ENCODE measurements at places on chromosomes 3 and 15. TPM values are rescaled to one million over a fixed set of nuclear protein-coding genes. Genes with fewer than 3 reads are reported as not detected.

The ZNF860 gene
- 1.8 TPM for polyA plus RNA-seq

The RAD51 gene
- polyA plus RNA-seq: 5.9 TPM

The ABI3BP gene
- polyA plus RNA-seq: 2.1 TPM

The CACNA2D2 gene
- 0.28 TPM for polyA plus RNA-seq

The MYL3 gene
- polyA plus RNA-seq: 0.67 TPM

The CASR gene
- not detected for polyA plus RNA-seq

The EOMES gene
- polyA plus RNA-seq: 0.06 TPM

The PDZRN3 gene
- polyA plus RNA-seq: 17.2 TPM

The PLSCR4 gene
- polyA plus RNA-seq: 6.1 TPM

The NR2E3 gene
- 1.7 TPM for polyA plus RNA-seq

The PLSCR2 gene
- polyA plus RNA-seq: not detected

The PLA1A gene
- polyA plus RNA-seq: 0.10 TPM

The CNOT10 gene
- 11.7 TPM for polyA plus RNA-seq

The CAMK1 gene
- polyA plus RNA-seq: 8.1 TPM

The ALS2CL gene
- polyA plus RNA-seq: 225 TPM

The CX3CR1 gene
- polyA plus RNA-seq: 0.21 TPM

The LAMB2 gene
- 123 TPM for polyA plus RNA-seq

The LMCD1 gene
- polyA plus RNA-seq: 17.2 TPM

The ATP10A gene
- polyA plus RNA-seq: 0.79 TPM

The CAMK2N2 gene
- polyA plus RNA-seq: 0.06 TPM

The CHL1 gene
- polyA plus RNA-seq: 3.4 TPM

The CCDC13 gene
- 0.53 TPM for polyA plus RNA-seq

The MUC4 gene
- polyA plus RNA-seq: 15.6 TPM

The TRPM1 gene
- 0.13 TPM for polyA plus RNA-seq

The USP50 gene
- polyA plus RNA-seq: not detected

The ADGRG7 gene
- polyA plus RNA-seq: not detected

The COL6A5 gene
- polyA plus RNA-seq: 0.15 TPM

The CCDC80 gene
- polyA plus RNA-seq: 6.2 TPM

The GOLGA6B gene
- not detected for polyA plus RNA-seq

The ARGFX gene
- polyA plus RNA-seq: not detected

The LDHAL6B gene
- polyA plus RNA-seq: not detected

The POPDC2 gene
- polyA plus RNA-seq: 1.8 TPM

The GOLGA8T gene
- polyA plus RNA-seq: 0.05 TPM

The PFKFB4 gene
- polyA plus RNA-seq: 9.2 TPM

The RETNLB gene
- polyA plus RNA-seq: not detected

The SLC2A2 gene
- not detected for polyA plus RNA-seq

The SAMMSON gene
- 0.60 TPM for polyA plus RNA-seq

The TMEM207 gene
- polyA plus RNA-seq: not detected

The SLC22A13 gene
- 0.53 TPM for polyA plus RNA-seq

The LRRC31 gene
- not detected for polyA plus RNA-seq

The CYP1A2 gene
- 0.06 TPM for polyA plus RNA-seq

The TRAK1 gene
- 21.4 TPM for polyA plus RNA-seq

The NANOGP8 gene
- polyA plus RNA-seq: 0.16 TPM

The OCA2 gene
- polyA plus RNA-seq: 1.2 TPM

The SLC28A2 gene
- not detected for polyA plus RNA-seq

The DUOX2 gene
- polyA plus RNA-seq: 15.8 TPM

The SENP5 gene
- polyA plus RNA-seq: 8.4 TPM

The SAXO2 gene
- polyA plus RNA-seq: 0.47 TPM

The NTRK3 gene
- polyA plus RNA-seq: 0.61 TPM

The SLC51A gene
- 0.69 TPM for polyA plus RNA-seq

The SERINC4 gene
- polyA plus RNA-seq: 0.24 TPM

The ITGB5 gene
- polyA plus RNA-seq: 39.6 TPM

The ZBTB20 gene
- polyA plus RNA-seq: 0.16 TPM

The P2RY12 gene
- 0.16 TPM for polyA plus RNA-seq
